ENCODE measurements at places on chromosomes 4 and X.

- no peak for DNase-seq
Observed at GRCh38 chrX:46485897-46486296, 59.3 kb downstream of the ZNF674 start.

- DNase-seq: no peak
Observed at GRCh38 chrX:155718972-155719586, 106.3 kb upstream of the TMLHE start.

DNA sequence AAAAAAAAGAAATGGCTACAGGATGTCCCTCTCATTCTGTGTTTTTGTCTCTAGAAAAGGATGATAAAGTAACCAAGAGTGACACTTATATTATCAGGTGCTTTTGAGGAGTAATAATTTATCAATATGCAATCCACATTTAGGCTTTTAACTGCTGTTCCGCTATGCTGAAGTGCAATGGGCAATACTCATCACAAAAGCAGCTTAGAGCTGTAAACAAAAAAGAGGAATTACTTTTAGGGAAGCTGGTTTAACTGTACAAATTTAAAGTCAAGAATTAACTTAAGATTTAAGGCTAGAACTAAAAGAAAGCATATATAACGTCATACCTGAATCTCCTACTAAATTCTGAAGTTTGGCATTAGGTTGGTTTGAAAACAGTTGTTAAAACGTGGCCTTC is 93.5 kb upstream of the DDX3X start:
- DNase-seq: no peak

DNA sequence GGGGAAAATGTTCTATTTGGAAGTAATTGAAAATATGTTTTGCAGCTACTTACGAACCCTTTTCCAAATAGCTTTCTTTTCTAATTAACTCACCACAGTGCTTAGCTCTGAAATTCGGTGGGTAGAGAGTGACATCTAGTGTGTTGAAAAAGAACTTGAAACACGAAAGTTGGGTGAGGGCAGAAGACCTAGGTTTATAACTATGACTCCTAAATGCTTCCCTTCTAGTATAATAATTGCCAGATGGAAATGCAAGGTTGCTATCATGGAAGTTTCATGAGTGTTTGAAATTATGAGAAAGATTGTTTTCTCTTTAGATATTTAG is 77.3 kb upstream of the NOCT start:
- no peak for DNase-seq

- no peak for DNase-seq
Observed at GRCh38 chr4:40536032-40536431, 93.6 kb downstream of the RBM47 start.

GRCh38 chrX:118115953-118116712 is 477 bp downstream of the KLHL13 start:
- no peak for DNase-seq

GRCh38 chr4:114163051-114163450 is 183.6 kb upstream of the ARSJ start:
- no peak for DNase-seq

GRCh38 chr4:46016306-46016705 is 107.5 kb downstream of the GABRG1 start:
- DNase-seq: no peak

DNA sequence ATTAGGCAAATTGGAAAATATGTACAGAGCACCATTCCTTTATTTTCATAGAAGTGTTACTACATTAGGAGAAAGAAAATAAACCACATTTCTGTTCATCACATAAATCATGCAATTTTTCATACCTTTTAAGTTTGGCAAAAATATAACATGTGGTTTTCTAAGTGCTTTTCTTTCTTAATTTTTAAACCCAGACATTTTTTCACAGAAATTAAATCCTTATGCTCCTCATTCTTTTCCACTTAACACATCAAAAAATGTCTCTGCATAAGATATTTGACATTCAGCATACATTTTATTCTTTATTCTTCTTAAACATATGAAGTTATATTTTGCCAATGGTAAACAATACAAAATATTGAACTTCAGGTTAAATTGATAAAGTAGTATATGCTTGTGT is 826.6 kb upstream of the SLIT2 start:
- no peak for DNase-seq

DNA sequence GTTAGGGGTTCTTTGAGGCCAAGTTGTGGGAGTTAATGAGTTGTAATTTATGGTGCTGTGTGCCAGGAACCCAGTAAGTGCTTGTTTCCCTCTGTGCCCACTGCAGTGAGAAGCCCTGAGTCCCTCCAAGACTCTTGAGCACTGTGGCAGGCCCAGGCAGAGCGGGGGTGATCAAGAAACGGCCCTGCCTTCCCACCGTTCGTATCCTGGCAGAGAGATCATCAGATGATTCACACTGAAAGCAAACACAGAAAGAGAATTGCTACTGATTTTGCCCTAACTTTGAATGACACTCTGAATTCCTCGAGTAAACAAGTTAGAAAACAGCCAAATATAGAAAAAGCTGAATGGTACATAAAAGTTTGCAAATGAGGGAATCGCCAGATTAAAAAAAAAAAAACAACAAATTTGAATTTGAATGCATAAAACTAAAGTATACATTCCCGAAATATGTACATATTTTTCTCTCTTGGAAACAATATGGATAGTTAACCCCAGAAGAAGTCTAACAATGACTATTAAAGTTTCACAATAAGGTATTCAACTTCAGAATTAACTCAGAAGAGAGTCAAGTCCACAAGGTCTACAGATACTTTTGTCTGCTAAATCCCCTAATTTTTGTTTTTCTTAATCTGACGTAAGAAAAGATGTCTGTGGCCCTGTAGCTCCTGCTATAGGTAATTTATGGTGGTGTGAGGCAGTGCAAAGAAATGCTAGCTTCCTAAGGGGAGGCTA is 71.8 kb downstream of the AFAP1 start:
- DNase-seq: peak; percentile 68

DNA sequence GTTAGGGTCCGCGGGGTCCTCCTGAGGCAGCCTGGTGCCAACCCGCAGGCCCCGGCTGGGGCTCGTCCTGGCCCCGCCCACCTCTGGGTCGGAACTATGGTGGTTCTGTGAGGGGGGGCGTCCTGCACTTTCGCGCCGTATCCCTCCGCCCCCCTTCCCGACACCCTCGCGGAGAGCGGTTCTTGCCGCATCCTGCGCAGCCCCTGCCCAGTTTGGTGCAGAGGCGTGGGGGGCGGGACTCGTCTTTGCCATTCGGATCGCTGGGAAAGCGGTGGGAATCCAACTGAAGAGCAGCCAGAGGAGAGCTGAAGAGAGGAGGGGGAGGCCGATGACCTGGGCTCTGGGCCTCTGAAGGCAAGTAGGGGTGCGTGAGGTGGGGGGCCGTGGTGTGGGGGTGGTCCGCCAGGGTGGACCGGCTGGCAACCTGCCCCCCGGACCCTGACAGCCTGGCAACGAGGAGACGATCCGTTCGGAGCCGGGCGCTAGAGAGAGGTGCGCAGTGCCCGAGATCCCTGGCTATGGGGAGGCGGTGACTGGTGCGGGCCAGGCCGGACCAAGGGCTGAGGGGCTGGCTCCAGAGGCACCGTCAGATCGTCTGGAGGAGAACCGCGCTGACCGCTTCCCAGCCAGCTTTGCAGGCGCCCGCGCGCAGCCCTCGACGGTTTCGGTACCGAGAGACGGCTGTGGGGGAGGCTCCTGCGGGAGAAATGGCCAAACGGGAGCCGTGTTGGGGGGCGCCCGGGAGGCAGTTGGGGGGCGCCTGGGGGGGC is at the start of gene GPRASP1:
GPRASP1 (plus strand) TSS at position 242 of the 770 bp plus-strand sequence. CDS start 2,431 bp downstream, outside the sequence.
- DNase-seq: no peak

GRCh38 chr4:179768996-179769395 is 2326.8 kb upstream of the AGA start:
- DNase-seq: no peak

DNA sequence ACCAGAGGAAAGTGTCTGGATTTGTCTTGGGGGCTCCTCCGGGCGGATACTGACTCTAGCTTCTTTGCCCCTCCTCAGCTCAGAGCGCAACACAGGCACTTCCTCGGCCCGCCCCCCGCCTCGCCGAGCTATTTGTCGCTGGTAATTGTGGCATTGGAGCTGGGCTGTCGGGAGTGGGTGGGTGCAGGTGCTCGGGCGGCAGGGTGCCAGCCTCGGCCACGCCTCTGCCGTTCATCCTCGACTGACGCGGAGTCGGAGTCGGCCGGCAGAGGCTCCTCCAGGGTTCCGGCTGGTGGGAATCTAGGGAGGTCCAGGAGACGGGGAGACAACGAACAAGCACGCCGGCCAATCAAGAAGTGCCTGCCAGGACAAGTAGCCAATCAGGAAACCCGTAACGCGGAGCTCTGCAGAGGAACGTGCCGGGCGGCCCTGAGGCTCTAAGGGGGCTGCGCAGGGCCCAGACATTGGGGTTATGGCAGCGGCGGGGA is 3.9 kb upstream of the SYN1 start:
- DNase-seq: peak; percentile 20

GRCh38 chrX:129955682-129956081 is 26.8 kb upstream of the BCORL1 start:
- DNase-seq: no peak

DNA sequence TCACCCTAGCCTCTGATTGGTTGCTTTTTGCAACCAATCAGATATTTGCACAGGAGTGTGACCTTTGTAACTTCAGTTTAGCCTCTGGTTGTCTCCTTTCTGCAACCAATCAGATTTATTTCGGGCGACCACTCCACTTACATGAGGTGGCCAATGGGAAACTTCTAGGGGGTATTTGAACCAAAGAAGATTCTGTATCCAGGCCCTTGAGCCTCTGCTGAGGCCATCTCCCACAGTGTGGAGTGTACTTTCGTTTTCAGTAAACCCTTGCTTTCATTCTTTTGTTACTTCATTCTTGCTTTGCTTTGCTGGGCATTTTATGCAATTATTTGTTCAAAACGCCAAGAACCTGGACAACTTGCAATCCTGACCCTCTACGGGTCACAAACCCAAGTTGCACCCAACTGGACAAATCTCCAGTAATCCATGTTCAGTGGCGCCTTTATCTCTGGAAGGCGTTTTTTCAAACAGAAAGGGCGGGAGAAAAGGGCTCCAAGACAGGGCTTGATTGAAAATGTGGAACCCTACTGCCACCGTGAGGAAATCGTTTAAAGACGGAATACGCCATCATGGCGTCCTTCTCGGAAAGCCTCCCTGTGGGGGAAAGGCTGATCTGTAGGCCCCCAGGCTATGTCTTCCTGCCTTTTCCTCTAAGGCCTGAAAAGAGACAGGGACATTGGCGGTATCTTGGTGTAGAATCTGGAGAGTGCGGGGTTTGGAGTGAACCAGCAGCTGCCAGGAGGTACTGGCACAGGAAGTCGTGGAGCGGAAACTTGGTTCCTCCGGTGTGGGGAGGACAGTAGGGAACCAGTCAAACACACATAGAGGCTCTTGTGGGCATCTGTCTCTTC is 184.6 kb downstream of the OR13H1 start:
- no peak for DNase-seq

DNA sequence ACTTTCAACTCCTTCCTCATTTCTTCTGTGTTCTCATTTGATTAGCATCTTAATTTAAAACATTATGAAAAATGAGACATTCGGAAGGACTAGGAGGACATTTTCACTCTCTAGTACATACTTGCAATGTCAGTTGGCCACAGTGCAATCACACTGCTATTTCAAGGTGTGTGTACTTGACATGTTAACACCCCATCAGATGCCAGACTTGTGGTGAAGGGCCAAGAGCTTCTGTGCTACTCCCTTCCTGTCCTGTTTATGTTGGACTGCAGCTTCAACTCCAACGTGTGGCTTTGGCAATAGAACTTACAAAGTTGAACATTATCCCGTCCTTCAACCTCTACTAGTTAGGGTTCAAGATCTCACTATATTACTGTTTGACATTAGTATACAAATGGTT is 221.0 kb downstream of the PALLD start:
- DNase-seq: no peak

DNA sequence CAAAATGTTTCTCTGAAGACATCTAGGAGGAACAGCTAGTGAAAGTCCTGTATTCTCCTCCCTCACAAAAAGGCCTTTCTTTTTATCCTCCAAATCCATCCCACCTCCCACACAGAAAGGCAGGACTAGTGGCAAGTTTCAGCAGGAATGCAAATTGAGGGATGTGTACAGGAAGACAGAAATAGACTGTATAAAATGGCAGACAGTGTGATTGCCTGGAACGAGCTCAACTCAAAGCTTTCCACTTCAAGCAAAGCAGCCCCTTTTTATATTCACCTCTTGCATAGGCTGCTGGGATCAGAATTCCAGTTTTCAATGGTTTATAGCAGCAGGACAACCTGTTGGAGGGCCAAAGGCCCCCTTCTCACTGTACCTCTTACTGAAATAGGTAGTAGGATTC is 57.5 kb downstream of the DCX start:
- no peak for DNase-seq

DNA sequence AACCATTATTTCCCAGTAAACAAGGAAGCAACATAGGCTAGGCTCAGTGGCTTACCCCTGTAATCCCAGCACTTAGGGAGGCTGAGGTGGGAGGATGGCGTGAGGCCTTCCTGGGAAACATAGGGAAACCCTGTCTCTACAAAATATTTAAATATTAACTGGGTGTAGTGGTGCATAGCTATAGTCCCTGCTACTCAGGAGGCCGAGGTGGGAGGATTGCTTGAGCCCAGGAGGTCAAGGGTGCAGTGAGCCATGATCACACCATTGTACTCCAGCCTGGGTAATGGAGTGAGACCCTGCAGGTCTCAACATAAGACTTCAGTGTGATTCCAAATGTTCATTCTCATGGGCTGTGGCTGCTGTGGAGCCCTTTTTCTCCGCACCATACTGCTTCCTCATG is 34.9 kb downstream of the FHDC1 start:
- no peak for DNase-seq

GRCh38 chr4:8109406-8110065 is 49.1 kb downstream of the ABLIM2 start:
- DNase-seq: no peak

- DNase-seq: no peak
Observed at GRCh38 chr4:168999809-169000208, 10.2 kb downstream of the CBR4 start.

GRCh38 chr4:94947681-94948108 is 189.9 kb downstream of the BMPR1B start:
- no peak for DNase-seq

GRCh38 chrX:111431001-111431400 is 19.0 kb upstream of the DCX start:
- DNase-seq: no peak

DNA sequence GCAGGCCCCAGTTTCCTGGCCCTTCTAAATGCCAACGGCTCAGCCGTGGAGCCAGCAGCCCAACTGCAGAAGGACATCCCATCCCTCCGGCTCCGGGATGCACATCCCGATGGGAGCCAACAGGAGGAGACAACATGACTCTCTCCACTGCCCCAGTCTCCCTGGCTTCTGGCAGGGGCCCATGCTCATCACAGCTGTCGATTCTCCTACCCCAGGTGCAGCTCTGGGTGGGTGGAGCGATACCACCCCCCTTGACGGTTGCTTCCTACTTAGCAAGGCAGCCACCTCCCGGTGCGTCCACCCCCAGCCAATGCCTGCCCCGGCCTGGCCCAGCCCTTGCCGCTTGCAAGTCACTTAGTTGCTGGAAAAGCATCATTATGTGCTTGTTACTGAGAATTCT is 19.5 kb downstream of the ZNF275 start:
- no peak for DNase-seq

DNA sequence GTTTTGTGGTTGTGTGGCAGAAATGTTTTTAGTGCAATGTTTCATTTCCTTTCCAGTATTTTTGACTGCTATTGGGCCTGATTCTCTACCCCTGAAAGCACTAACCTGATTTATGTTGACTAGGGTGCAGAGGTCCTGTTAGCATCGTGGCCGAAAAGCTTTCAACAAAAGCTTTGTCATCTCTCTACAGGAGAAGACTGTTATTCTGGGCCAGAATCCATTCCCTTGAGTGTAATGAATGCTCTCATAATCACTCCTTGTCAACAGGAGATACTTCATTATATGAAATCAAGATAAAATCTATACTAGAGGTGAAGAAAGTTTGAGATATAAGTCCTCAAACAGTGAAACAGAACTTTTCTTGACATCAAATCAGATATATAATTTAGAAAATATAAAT is 195.5 kb downstream of the ZNF330 start:
- no peak for DNase-seq

All from SJSA1 (cell line).